GM12864 (cell line): ENCODE measurements at places on chromosomes 7 and 10.

DNA sequence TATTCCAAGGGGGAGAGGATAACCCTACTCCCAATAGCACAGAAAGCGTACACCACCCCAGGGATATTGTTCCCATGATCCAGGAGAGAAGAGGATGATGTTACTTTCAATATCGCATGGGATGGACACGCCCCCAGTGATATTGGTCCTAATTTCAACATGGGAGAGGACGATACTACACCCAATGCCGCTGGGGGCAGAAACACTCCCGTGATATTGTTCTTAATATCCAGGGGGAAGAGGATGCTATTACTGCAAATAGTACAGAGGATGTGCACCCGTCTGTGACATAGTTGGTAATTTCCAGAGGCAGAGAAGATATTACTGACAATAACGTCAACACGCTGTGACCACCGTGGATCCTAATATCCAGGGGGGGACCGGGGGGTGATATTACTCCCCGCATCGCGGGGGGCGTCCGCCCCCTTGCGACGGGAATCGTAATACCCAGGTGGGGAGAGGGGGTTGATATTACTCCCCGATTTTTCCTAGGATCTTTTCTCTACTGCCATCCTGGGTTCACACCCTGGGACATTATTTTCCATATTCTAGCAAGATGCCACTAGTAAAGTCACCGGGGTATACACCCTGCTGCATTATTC is 16.6 kb downstream of the MEIG1 start:
- DNase-seq: no peak

DNA sequence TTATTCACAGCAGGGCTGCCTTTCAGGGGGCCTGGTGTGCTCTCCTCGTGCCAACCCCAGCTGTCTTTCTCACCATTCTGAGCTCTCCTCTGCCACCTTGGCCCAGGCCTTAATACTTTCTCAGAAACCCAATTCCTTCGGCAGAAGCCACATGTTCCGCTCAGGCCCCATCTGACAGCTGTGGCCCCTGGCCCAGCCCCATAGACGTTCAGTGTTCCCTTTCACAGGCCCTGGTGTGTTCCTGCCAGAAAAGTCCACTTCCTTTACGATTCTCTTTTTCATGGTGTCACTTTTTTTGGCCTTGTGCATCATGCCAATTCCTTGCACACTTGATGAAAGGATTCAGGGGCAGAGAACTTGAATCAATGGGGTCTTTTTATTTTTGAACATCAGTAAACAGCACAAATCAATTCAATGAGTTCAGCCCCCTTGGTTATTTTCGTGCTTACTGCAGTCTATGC is 15.9 kb upstream of the GPNMB start:
- DNase-seq: no peak

DNA sequence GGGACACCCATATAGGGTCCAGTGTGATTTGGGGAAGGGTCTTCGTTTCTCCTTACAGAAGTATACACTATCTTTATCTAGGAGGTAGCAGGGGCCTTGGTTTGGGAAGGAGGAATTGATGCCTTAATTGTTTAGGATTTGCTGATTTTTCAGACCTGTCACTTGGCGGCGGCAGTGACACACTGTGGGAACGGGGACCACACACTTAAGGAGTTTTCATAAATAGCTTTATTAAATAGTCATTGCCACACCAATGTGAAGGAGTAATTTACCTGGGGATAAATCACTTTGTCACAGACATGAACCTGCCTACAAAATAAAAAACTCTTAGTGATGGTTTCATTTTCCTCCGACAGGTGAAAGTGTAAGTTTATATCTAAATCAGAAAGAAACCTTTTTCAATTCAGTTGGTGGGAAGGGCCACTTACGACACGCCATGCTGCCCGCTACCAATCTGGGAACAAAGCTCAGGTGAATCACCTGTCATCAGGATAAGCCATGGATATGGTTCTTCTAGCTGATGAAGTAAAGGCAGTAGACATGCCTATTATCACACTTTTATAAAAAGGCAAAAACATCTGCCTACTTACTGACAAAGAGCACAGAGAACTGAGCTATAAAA is 12.3 kb upstream of the ENO4 start:
- DNase-seq: no peak

DNA sequence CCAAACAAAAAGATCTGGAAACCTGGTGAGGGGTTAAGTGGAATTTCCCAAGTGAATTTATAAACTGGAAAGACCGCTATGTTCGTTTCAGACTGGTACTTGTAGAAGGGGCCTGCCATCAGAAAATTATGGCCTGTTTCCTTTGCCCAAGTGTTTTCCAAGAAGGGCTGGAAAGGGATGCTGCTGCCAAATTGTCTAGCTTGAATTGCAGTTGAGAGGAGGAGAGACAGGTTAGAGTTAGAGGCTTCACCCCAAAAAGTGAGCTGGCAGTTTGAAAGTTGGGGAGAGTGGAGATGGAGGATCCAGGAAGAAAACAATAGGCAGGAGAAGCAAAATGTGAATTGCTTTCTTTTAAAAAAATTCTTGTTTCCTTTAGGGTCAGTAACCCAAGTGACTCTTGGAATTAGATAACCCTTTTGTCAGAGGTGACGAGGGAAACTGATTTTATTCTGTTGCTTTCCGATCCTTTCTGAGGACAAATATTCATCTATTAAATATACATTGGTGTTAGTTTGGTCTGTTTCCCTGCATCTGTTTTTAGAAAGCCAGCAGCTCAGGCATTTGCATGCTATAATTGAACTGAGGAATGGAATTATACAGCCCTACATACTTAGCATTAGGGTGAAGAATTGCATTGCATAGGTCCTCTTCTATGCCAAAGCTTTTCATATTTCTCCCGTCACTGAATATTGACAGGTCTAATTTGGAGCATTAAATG is 82.5 kb upstream of the PRR15 start:
- no peak for DNase-seq

DNA sequence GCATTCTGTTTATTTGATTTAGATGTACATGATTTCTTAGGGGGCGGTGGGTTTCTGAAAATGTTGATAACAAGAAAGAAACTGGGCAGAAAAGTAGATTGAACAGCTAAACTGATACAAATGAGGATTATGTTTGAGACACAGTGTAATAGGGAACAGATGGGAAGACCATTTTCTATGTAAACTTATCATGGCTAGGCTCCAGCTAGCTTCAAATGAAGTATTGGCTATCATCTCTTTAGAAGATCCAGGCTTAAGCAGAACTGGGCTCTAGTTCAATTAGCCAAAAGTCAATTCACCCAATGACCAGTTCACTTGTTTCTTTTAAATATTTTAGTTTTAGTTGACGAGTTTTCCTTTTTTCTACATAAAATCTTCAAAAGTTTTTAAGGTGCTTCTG is 639.5 kb downstream of the ANKRD7 start:
- DNase-seq: no peak

GRCh38 chr10:77313066-77313750 is 324.4 kb downstream of the KCNMA1 start:
- no peak for DNase-seq

DNA sequence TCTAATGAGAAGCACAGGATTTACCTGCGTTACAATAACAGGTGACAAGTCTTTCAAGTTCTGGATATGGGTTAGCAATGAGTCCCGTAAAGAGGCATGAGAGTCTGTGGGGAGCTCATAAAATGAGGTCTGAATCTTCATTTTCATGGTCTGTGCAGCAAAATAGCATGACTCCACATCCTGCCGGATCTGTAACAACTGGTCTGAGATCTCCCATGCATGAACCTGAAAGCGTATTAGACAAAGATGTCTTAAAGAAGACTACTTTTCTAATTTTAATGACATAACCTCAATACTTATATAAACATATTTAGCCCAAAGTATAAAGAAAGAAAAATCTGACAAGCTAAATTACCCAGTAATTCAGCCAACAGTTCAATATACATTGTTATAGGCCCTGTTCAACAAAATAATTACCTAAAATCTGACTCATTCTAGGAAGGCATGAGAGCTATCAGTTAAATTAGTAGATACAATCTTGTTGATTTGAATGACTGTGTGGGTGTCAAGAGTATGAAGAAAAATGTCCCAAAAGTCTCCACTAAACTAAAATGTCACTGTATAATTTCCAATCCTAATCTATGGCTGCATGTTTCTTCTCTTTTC is 36.9 kb downstream of the TNPO3 start:
- DNase-seq: peak; percentile 53

GRCh38 chr7:55086413-55087201 is 67.8 kb downstream of the EGFR start:
- no peak for DNase-seq

- DNase-seq: no peak
These were observed 95.0 kb upstream of the SLC26A5 start for GRCh38 chr7:103541026-103541425.

DNA sequence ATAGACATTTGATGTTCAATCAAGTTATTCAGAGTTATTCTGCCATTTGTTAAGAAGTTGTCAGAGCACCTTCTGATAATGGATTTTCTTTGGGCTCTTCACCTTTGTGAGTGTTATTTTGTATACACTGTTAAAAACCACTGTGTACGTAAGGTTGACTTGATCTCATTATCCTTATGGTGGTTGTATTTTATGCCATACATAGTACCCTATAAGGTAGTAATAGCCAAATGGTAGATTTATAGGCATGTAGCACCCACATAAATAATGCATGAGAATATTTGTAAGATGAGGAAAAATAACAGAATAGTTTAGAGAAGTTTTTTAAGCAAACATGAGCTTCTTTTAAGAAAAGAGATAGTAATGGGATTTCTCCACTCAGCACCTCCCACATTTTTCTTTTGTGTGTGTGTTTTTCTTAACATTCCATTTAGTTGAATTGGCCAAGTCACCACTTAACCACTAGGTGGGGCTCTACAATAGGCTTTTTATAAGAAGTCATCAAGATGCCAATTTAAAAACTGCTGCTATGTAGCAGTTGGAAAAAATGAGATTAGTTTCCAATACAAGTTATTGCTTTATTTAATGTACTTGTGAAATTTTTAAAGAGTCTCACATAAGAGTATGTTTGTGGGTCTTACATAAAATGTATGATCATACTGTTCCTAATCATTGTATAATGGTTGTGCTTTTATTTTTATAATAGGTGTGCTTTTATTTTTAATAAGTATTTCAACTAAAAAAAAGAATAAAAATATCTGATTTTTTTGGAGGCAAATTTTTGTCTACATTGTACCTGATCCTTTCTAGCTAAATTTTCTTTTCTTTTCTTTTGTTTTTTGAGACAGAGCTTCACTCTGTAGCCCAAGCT is 41.1 kb upstream of the STMP1 start:
- peak; percentile 10 for DNase-seq

DNA sequence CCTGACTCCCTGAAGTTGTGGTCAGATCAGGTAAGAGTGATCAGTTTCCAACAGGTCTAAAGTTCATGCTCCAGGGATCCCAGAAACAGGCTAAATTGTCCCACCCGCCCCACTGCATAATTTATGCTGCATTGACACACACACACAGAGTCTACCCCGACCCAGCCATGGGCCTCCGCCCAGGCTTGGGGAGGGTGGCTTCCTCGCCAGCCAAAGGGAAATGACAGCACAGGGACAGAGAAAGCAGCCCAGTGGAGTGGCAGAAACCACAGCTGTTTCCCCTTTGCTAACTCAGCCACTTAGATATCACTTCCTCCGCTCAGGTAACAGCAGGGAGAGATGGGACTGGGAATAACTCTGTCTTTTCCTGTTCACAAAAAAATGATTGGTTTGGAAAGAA is 9.4 kb downstream of the SH3PXD2A start:
- no peak for DNase-seq

DNA sequence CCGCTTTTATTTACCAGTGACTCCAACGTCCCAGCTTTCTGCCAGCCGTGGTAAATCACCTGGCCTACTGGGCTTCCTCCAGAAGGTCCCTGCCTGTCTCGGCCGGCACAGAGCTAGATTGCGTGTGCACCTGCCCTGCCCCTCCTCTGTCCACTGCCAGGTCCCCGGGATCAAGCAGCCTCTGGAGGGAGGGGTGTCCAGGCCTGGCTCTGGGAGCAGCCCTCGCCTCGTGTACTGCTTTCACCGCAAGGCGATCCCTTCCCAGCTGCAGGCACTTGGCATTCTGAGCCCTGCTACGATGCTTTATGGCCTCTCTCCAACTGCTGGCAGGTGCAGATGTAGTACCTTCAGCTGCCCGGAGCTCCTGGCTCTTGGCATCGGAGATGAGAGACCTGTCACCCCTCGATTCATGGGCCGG is 7.4 kb downstream of the SLC29A3 start:
- no peak for DNase-seq
